Neural crest cell (in vitro differentiated cells): ENCODE measurements at places on chromosomes 3 and 15. TPM values are rescaled to one million over a fixed set of nuclear protein-coding genes. Genes with fewer than 3 reads are reported as not detected.

DNA sequence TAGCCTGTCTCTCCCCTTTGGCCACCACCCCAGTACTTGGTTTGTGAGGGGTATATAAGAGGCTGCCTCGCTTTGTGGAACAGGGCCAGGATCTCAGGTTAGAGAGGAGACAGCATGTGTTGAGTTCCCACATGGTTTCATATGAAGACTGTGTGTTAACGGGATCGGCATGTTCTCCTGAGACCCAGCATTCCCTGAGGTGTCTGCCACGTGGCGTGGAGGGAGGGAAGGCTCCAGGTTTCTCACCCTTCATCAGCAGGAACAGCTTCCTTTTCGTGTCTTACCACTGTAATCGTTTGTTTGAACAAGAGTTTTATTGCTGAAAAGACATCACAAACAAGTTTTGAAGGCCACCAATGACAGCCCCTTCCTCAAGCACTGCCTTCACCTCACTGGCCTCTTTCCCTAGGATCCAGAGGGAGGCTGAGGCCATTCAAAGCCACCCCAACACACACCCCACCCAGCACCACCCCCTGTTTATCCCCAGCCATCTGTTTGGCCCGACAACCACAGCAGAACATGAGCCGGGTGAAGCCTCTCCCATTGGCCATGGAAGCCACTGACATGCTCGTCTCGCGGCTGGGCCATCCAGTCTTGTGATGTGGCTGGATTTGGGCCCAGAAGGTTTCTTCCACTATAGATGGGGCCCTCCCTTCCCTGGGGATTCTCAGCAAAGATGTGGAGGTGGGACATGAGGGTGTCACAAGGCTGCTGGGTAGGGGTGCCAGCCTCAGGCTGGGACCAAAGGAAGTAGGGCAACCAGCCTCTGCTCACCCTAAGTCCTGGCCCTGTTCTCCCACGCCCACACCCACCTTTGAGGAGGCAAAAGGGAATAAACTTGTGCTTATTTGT lies 10.0 kb downstream of the BHLHE40 start:
- DNase-seq: no peak

The KLHL40 gene
- not detected in 2 replicates for total RNA-seq

- DNase-seq: no peak
Measured at GRCh38 chr15:65937054-65937453, 67.8 kb downstream of the RAB11A start.

- DNase-seq: peak; percentile 55
Measured at GRCh38 chr3:127015282-127016042, 32.5 kb downstream of the PLXNA1 start.

The CHST14 gene
- total RNA-seq: 32.9 and 37.1 TPM in 2 replicates

DNA sequence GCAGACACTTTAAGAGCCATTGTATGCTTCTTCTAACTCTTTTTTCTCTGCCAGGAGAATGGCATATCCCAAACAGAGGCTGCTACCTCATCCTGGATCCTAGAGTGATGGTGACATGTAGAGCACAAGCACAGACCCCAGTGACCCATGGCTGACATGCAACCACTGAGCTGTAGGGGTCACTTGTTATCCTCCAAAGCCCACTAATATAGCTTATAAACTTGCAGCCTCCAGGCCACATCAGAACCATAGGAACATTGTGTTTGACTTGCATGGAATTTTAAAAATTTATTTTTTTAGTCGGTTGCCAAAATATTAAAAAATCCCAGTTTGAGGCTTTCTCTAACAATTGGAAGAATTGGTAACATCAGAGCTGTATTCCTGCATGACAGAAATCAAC lies 283.0 kb upstream of the WNT5A start:
- DNase-seq: no peak

DNA sequence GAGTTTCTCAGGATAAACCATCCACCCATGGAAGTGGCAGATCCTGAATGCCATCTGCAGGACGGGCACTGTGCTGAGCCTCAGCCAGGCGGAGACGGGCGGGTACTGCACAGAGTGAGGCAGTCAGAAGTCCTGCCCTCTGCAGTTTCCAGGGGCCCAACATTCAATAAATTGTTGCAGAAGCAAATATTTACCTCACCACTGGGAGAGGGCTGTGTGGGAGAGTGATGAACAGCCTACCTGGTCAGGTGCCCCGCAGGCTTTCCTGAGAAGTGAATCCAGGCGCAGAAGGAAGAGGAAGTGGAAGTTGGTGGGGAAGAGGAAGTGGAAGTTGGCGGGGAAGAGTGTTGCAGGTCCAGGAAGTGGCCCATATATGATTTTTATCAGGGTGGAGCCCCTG lies 100.8 kb downstream of the SLCO3A1 start:
- no peak for DNase-seq

The SH2D7 gene
- not detected in 2 replicates for total RNA-seq

The CKMT1B gene
- total RNA-seq: 1.9 and 4.5 TPM in 2 replicates

The PHLDB2 gene
- total RNA-seq: 45.8 and 49.0 TPM in 2 replicates

DNA sequence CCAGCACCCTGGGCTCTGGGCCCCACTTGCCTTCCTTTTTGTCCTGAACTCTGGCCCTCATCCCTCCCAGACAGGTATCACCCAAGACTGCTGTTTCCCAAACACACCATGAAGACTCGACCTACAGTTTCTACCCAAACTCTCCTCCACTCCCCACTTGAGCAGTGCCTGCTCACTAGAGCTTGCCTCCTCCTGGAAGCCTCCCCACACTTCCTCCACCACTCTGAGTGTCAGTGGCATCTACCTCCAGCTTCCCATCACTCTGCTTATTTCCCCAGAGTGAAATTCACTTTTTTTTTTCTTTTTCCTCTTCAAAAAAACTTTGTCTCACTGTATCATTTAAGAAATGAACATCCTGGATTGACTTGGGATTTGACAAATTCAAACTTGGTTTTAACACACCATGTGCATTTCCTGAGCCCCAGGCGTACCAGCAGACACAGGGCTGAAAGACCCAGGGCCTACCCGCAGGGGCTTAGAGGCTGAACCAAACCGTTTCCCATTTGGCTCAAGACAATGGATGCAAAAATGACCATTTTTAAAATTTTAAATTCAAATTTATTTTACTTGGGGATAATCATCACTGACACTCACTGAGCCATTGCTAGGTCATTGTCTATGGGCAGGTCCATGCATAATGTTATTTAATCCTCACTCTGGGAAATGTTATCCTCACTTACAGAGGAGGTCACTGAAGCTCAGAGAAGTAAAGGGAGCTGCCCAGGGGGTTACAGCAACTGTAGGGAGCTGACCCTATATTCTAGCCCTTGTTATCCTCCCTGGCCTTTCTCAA lies 62.3 kb downstream of the IQSEC1 start:
- no peak for DNase-seq

- no peak for DNase-seq
Measured at GRCh38 chr3:187368251-187369088, at the start of gene RTP4. Gene RTP4 (plus strand): TSS chr3:187368385. CDS start chr3:187368442, 57 bp downstream.

- DNase-seq: no peak
Measured at GRCh38 chr3:126051741-126052140, 32.2 kb downstream of the SLC41A3 start.

DNA sequence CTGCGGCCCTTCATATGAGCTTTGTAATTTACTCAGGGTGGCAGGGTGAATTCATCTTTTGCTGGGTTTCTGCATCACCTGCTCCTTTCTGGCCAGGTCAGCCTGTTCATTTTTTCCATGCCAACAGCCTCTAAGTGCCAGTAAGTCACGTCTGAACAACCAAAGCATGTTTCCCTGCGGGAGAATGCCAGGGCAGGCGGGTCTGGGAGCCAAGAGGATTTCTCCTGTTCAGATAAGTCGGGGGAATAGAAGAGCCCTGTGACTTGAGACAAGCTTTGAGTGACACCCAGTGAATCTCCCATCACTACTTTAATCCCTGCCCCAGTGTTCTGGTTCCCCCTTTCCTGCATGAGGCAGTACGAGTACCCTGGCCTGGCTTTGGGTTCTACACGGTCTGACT lies 153.1 kb downstream of the PGPEP1L start:
- DNase-seq: no peak

GRCh38 chr3:117510396-117510795 lies 800.8 kb downstream of the TUSC7 start:
- DNase-seq: no peak

The C3orf70 gene
- total RNA-seq: 15.9 and 16.1 TPM in 2 replicates

DNA sequence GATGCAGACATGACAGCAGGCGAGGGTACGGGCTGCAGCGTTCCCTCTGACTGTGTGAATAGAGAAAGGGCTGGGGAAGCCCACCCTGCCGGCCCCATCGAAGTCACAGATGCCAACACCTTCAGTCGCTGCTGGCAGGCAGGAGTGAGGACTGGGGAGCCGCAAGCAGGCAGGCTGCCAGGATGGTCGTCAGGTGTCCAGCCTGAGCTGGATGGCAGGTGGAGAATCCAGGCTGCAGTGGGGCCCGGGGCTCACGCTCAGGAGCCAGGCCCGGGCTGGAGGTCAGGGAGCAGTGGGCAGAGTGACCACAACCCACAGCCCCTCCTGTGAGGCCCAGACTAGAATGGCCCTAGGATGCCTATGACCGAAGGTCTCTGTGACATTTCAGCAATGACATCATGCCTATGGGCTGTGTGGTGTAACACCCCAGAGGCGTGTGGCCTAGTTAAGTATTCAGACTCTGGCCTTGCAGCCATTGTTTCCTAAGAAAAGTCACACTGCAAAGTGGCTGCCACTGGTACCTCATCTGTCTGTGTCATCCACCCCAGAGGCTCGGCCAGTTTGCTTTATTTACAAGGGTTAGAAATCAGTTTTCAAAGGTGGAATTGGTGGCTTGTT lies 15.7 kb downstream of the PRR23E start:
- DNase-seq: no peak

DNA sequence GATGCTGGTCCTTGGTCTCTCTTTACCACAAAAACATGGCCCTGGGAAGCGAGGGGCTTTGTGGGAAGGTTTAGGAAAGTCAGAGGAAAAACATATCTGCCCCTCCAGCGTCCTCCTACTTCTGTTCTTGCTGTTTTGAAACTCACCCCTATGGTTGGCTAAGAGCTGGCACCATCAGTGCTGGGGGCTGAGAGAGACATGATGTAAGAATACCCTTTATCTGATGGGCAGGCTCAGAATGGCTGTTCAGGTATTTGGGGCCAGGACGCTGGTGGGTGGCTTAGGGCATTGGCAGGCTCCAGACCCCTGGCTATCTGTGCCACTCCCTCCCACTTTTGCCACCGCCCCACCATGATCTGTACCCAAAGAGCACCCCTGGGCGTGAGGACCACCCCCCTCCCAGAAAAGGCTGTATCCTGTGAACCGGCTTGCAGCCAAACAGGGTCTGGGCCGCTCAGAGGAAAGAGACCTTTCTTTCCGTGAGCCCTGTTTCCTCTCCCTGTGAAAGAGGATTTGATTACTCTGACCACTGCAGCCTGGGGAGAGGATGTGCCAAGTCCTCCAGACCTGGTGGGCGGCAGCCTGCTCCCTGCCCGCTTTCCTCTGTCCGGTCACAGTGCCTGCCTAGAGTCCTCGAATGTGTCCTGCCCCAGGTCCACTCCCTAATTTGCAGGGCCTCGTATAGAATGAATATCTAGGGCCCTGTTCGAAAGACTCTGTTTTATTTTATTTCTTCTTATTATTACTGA lies 61.3 kb upstream of the SLC6A6 start:
- no peak for DNase-seq

The DUOX1 gene
- not detected in 2 replicates for total RNA-seq

The SEMA5B gene
- 48.8 and 57.3 TPM in 2 replicates for total RNA-seq

The IL20RB gene
- 1.7 and 2.0 TPM in 2 replicates for total RNA-seq
